ENCODE measurements at places on chromosomes 4 and X.

DNA sequence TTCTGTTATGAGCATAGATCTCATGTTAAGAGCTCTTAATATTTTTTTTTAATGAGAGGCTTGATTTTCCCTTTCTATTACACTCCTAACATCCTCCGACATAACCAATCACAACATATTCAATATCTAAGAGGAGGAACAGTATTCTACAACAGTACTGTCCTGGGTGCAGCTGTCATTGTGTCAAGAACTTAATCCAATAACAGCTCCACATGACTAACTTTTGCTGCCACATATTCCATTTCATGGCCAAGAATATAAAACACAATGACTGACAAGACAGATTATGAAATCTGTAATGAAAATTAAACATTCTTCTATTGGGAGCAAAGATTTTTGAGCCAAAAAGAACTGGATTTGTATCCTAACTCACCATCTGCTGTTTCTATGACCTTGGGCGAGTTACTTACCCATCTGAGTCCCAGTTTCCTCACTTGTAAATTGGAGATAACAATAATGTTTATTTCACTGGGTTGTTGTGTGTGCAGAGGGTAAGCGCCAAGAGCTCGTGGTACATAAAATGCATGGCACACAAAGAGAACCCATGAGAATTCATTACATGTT lies 405.6 kb downstream of the SPRY1 start:
- DNase-seq = no peak

DNA sequence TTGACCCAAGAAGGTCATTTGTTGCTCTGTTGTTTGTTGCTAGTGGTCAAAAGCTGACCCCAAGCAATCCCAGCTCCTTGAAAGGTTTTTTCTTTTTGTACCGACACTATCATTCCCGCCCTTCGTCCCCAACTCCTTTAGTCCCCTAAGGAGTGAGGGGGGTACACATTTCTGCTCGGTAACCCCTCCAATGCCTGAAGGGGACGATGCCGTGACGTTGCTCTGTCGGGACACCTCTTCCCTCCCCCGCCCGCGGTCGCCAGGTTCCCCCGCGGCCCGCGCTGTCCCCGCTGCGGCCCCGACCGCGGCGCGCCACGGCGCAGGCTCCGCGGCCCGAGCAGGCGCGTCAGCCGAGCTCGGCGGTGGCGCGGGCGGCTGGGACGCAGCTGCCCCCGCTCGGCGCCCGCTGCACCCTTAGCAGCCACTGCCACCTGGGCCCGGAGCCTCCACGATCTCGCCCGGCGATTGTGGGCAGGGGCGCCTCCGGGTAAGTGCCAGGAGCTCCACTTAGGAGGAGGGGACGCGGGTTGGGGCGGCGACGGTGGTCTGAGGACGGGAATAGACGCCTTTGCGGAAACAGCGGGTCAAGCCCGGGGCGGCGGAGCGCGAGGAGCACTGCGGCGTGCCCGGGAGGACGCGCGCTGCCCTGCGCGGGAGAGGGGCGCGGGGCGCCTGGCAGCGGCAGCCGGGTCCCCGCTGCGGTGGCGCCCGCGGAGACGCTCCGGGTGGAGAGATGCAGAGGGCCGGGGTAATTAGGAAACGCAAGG lies at the start of gene GLRB:
TSS of gene GLRB (plus strand) at position 340 of the 767 bp plus-strand sequence. CDS start 1,875 bp downstream, outside the sequence.
- DNase-seq = no peak

DNA sequence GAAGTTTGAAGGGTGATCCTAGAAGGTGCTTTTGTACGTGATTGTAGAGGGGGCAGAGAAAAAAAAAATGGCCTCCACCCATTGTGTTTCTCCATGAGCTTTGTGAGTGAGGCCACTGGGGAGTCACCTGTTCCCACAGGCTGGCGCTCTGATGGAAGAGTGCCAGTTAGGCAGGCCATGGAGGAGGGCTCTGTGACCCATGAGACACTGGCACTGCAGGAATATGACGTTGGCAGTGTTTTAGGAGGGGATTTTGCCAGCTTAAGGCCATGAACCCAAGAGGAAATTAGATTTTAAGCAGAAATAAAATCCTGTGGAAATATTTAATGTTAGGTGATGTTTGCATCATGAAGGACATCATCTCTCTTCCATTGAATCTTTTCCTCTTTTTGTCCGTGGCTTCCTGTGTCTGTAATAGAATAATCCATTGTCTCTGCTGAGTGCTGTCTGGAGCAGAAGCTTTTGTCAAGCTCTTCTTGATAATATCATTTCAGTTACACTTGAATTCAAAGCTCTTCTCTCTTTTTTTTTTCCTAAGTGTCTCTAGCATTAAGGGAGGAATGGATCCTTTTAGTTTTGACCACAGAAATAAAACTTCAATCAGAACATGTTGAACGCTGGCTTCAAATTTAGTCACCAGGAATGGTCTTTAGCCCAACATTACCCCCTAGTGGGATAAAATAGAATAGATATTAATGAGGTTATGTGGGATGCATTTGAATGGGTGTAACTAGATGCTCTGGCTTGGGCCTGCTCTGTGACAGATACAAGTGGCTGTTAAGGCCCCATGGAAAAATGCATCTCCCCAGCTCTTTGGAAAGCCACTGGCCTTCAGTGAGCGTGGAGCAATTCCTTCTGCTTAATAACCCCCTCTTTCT lies 41.0 kb upstream of the UCP1 start:
- no peak for DNase-seq

- no peak for DNase-seq
These were observed 8.8 kb downstream of the SPRY1 start for GRCh38 chr4:123405267-123405865.

- DNase-seq = no peak
These were observed 1.9 kb upstream of the TAF1 start for GRCh38 chrX:71364221-71364620.

GRCh38 chr4:47490550-47490949 lies 5.5 kb downstream of the ATP10D start:
- peak; percentile 8 for DNase-seq

DNA sequence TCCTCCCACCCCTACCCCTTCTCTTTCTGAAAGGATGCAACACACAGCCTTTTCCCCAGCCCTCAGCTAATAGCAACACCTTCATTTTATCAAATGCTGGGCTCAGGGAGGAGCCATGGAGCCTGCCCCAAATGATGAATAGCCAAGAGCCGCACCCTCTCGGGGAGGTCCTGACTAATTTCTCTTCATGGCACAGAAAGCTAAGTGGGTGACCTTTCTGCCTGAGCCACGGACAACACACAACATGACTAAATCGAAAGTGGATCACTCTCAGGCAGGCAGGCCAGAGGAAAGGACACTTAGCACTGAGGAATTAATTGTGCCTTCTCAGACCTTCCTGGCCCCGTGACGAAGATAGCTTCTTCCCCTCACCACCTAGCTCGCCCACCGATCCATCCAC lies 165.1 kb upstream of the RAI2 start:
- DNase-seq = no peak

DNA sequence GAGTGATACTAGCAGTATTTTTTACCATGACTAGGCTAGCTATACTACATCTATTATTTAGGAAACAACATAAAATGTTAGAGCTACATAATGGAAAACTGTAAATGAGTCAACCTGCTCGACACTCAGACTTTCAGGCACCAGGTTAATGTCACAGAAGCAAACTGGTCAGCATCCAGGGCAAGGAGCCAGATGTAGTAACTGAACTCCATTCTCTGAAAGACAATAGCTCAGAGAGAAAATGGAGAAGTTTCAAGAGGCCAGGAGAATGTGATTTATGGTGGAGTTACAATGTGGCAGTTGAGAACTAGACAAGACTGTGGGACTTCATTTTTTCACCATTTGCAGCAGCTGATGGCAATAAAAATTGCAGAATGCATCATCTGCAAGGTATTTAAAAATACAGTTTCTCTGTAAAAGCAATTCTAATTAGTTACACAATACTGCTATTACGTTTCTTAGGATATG lies 342.7 kb upstream of the PABPC4L start:
- no peak for DNase-seq

DNA sequence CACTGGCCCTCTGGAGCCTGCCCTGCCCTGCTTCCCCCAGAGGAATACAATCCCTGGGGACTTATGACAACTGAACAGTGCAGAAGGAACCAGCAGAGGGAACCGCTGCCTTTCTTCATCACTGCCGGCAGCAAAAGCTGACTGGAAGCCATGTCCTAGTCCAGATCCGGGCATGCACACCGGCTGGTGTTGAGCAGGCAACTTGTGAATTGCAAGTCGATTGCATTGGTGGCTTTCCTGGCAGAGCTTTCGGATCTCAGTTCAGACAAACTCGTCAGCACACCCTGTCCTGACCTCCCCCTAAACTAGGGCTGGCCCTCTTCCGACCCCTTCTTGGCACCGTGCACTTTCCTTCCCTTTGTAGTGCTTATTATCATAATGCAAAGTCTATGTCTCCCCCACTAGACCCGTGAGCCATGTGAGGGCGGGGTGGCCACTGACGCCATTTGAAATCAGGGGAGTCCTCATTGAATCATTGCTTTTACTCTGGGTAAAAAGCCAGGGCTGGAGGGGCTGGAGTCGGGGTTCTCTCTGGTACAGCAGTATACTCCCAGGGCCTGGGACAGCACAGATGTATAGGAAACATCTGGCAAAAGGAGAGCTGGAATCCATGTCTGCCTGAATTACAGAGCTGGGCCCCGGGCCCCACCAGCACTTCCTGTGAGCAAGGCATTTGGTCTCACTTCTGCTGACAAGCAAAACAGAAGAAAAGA lies 1.8 kb downstream of the ARHGAP4 start:
- peak; percentile 36 for DNase-seq

- no peak for DNase-seq
These were observed 68.1 kb downstream of the DIAPH2 start for GRCh38 chrX:96752781-96753180.

- no peak for DNase-seq
These were observed 431.0 kb downstream of the SMARCA1 start for GRCh38 chrX:129092242-129092641.

GRCh38 chr4:55673424-55673823 lies 37.3 kb upstream of the NMU start:
- DNase-seq = no peak

GRCh38 chr4:113637823-113638561 lies 123.5 kb downstream of the CAMK2D start:
- DNase-seq = no peak

DNA sequence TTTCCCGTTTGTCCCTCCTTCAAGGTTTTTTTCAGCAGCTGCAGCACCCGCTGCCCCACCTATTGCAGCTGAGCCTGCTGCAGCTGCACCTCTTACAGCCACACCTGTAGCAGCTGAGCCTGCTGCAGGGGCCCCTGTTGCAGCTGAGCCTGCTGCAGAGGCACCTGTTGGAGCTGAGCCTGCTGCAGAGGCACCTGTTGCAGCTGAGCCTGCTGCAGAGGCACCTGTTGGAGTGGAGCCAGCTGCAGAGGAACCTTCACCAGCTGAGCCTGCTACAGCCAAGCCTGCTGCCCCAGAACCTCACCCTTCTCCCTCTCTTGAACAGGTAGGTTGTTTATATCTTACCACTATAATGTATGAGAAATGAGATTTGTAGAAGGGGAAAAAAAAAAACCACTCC lies 4.5 kb downstream of the PRR27 start:
- DNase-seq = no peak

DNA sequence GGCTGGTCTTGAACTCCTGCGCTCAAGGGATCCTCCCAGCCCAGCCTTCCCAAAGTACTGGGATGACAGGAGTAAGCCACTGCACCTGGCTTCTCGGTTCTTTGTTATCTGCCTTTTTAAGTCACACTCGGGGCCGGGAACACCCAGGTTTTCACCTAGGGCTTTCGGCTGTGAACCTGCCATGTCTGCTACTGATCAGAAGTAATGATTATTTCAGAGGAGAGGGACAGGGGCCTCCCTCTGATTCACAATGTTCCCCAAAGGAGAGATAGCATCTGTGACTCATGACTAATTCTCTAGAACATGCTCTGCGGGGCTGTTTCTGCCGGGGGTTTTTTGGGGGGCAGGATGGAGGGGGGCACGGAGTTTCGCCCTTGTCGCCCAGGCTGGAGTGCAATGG lies 26.9 kb downstream of the CRLF2 start:
- no peak for DNase-seq

GRCh38 chrX:37781081-37781480 lies 1.2 kb downstream of the CYBB start:
- DNase-seq = no peak

DNA sequence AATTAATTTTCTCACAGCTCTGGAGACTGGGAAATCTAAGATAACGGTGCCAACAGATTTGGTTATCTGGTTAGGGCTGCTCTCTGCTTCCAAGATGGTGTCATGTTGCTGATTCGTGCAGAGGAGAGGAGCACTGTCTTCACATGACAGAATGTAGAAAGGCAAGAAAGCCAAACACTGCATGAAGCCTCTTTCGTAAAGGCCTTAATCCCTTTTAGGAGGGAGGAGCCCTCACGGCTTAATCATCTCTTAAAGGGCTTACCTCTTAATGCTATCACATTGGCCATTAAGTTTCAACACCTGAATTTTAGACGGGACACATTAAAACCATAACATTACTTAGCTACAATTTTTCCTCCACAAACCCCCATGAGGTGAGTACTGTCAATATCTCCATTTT lies 174.1 kb downstream of the COX18 start:
- no peak for DNase-seq

DNA sequence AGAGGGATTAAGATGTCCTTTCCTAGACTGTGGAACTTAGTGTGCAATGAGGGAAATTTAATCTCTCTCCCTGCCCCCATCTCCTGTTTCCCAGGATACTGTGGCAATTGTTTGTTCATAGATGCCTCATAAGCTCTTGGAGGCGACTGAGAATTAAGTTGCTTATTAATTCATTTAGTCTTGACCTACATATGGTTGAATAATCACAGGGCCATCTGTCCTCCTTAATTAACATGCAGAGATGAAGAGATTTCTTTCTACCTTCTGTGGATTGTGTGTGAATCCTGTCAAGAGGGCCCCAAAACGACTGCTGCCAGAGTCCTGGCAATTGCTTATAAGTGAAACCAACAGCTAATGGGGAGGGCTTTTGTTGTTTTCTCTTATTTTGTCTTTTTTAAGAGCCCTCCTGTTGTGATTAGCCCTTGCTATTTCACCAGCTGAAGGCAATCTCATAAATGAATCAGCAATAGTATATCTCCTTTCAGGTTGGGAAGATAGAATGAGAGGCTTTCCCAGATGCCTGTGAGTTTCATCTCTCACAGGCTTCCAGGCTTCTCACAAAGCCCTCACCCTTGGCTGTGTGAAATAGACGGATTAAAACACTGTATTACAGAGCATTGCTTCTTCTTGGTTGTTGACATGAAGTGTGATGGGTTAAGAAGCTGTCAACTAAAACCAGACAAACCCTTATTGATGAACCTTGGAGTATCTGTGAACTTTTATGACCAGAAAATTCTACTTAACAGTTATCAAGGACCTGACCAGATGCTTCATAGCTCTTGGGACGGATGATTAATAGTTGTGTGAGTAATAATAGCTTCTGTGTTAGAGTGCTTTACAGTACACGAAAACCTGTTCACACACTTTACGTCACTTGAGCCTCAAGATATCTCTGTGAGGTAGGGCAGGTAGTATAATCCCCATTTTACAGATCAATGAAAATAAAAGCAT lies 58.5 kb downstream of the PGRMC2 start:
- no peak for DNase-seq
